ENCODE measurements at places on chromosomes 16 and 17.
A peak's percentile ranks its signal among the peaks of the same experiment; 100 is the strongest.

GRCh38 chr16:53152329-53152728 is 97.5 kb downstream of the CHD9 start:
- DNase-seq: no peak

- DNase-seq: no peak
Observed at GRCh38 chr17:44781551-44782325, 22.9 kb downstream of the ADAM11 start.

DNA sequence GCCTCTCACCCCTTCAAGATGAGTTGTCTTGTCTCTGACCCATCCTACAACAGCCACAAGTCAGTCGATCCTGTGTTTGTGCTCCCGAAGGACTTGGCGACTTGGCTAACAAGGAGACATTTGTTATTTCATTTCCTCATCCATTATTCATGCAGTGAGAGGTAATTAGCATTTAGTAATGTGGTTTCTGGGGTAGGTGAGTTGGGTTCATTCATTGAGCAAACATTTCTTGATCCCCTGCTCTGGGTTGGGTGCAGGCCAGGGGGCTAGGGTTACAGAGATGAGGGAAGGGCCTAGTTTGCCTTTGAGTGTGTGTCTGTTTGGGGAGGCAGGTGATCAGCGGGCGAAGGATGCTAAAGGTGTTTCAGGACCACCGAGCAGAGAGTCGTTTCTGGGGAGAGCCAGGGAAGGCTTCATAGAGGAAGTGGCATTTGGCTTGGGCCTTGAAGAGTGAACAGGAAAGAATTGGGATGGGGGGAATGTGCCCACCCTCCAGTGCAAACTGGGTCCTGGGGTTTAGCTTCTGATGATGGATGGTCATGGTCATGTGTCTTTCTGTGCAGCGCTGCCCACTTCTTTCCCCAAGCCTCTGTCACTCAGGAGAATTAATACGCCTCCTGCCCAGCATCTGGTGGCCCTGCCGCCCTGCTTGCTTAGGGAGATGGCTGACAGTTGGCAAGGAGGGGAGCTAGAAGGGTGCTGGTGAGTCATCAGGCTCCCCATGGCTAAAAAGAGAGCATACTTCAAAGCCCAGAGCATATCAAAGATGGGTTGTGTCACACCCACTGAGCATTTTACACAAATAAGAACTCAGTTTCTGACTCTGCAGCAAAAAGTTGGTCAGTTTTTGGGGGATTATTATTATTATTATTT is 38.5 kb downstream of the MSI2 start:
- DNase-seq: no peak

GRCh38 chr16:1763521-1764511 is 7.5 kb downstream of the NME3 start:
- DNase-seq: no peak

DNA sequence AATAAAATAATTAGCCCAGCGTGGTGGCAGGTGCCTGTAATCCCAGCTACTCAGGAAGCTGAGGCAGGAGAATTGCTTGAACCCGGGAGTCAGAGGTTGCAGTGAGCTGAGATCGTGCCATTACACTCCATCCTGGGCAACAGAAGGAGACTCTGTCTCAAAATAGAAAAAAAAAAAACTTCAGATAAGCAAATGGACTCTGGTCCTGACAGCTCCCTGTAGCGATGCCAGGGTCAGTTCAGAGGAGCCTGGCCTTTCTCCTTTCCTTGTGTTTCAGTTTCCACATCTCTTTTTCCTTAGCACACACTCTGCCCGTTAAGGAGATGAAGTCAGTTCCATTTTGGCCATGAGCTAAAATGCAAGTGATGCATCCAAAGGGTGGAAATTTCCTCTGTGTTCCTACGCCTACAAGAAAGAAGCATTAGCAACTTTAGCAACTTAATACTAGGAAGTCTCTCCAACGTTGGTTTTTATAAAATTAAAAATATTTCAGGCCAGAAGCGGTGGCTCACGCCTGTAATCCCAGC is 11.6 kb upstream of the GRB2 start:
- DNase-seq: no peak

DNA sequence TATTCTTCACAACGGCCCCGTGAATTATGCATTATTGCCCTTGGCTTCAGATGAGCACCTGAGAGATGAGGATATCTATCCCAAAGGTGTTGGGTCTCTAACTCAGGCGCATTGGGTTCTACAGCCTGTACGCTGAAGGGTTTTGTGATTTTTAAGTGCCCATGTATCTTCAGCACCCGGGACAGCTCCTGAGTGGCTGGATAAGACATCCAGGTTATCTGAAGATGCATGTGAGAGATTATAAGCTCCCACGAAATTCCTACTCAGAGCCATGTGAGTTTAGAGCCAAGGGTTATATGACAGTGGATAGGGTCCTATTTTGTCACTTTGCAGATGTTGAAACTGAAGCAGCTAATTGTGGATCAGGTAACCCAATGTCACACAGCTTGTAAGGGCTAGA is 612.3 kb upstream of the EEF2KMT start:
- DNase-seq: peak; percentile 36

DNA sequence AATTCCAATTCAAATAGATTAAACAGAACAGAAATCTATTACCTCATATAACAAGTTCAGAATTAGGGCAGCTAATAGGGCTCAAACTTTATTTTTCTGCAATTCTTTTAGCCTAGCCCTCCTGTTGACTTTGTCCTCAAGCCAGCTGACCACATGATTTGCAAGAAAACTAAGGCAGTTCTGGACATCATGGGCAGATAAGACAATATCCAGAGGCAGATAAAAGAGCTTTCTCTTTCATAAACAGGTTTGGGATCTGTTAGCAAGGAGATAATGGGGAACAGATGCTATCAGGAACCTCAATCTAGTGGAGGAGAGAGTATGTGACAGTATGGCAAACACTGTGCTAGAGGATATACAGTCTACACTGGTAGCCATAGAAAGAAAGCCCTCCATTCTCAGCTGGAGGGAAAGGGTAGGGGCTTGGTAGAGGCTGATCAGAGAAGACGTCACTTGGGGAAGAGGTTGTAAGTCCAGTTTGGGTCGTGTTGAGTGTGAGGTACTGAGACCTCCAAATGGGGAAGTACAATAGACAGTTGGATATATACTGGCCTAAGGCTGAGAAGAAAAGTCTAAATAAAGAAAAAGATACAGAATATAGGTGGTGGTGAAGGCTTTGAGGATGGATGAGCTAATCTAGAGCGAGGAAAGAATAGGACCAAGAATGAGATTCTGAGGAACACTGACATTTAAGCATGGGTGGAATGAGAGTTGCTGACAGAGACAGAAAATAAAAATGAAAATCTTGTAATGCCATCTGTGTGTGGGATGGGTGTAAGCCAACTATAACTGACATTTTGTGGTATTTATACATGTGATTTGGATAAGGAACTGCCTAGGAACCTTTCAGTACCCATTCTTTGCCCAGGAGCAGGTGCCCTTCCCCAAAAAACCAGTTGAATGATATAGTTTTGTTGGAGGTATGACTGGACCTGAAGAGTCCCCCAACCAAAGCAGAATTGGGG is 67.4 kb downstream of the CYB561 start:
- DNase-seq: no peak

DNA sequence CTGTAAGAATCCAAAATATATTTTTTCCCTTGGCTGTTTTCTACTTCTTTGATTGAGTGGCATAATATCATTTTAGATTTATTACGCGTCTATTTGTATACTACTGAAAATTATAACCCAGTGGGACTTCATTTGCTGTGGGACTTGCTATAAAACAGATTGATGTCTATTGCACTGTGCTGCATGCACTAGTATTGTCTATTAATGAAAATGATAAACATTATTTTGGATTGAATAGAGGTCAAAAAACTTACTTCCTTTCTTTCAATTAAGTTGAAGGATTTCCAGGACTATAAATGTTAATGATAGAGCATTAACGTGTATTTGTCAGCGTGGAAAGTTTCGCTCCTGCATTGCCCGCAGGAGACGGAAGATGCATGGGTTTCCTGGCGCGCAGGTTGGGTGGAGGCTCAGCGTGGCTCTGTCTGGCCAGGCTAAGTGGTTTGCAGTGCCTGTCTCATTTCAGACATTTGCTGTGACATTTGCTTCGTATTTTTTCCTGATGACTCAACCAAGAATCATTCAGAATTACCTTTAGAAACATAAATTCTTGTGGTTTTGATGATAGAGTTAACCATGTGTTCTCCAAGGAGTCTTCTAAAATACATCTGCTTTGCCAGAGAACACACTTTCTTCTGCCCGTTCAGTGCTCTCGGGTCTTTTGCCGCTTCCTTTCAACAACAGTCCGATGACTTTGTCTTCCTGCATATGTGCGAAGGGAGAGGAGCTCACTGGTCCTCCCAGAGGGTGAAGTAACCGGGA is 216.7 kb downstream of the RPTOR start:
- DNase-seq: no peak

GRCh38 chr17:66493283-66494019 is 191.0 kb downstream of the PRKCA start:
- no peak for DNase-seq

All from MM.1S (cell line).